ENCODE measurements at places on chromosomes 7 and 10.

DNA sequence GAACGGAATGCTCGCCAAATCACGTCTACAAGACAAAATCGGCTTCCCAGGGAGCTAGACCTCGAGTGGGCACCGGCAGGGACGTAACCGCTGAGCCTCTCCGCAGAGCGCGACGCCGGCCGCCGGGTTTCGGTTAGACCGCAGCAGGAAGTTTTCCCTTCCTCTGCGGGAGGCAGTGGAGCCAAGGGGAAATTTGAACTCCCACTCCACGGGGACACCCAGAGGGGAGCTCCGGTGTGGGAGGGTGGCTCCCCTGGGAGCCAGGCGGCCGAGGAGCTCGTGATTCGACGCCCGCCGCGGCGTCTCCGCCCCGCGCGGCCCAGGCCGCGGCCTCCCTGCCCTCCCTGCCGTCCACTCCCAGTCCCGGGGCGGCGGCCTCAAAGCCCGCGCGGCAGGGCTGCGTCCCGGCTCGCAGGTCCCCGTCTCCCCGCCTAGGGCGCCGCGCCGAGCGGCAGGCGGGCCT lies 426 bp downstream of the SYPL1 start:
- peak; percentile 74 for DNase-seq

GRCh38 chr7:18496341-18496700 lies 772 bp downstream of the HDAC9 start:
- DNase-seq: no peak

- no peak for DNase-seq
These were observed 19.4 kb downstream of the SPOCK2 start for GRCh38 chr10:72068901-72069446.

DNA sequence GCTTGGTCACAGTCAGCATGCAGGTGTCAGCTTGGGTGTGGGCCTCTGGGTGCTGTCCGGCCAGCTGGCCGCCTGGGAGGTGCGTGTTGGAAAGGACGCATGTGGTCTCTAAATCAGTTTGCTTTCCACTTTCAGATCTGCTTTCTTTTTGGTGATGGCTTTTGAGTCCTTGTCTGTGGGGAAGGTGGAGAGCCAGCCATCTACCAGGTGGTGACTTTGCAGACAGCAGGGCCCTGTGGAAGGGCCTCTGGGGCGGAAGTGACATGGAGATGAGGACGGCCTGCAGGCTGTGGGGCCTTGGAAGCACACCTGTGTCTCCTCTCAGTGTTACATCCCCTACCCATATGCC lies 59.4 kb downstream of the WDR37 start:
- no peak for DNase-seq

GRCh38 chr10:23363793-23364135 lies 19.2 kb upstream of the C10orf67 start:
- DNase-seq: no peak

DNA sequence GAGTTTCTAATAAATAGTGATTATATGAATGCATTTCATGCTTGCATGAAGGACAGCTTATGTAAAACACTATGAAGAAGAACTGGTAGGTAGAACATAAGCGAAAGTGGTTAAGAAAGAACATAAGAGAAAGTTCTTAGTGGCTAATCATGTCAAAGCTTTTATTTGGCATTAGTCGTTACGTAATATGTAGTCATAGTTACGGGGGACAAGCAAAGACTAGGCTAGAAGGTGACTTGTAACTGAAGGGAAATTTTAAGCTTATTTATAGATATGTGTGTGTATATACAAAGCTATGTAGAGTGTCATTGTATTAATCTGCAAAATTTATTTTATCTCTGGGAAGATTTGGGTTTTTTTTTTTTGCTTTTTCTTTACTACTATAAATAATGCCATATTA lies 36.9 kb downstream of the CAPZA2 start:
- DNase-seq: peak; percentile 20

DNA sequence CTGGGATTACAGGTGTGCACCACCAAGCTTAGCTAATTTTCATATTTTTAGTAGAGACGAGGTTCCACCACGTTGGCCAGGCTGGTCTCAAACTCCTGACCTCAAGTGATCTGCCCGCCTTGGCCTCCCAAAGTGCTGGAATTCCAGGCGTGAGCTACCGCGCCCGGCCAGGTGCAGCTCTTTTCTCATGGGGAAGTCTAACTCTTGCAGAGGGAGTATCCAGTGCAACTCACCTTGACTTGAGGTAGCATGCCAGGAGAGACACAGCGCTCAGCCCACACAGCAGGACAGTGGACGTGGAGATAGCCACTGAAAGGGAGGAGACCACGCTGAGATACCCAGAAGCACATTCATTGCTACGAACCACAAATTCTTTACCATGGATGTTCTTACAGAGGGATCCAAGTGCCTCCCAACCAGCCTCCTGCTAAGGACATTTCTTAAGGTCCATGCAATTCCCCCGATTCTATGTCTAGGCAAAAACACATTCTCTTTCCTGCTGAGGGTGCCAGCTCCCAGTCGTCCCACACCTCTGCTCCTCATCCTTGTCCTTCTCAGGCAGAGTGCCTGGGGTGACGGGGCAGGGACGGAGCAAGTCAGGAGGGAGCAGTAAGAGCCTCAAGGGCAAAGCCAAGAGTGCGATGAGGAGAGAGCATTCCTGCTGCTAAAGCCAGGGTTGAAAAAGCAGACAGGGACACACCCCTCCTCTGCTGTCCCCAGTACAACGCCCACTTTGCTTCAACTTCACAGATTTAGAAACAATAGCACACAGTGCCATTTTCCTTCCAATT lies 21.0 kb downstream of the IL15RA start:
- no peak for DNase-seq

GRCh38 chr7:117068511-117069145 lies 115.3 kb downstream of the ST7 start:
- DNase-seq: no peak

DNA sequence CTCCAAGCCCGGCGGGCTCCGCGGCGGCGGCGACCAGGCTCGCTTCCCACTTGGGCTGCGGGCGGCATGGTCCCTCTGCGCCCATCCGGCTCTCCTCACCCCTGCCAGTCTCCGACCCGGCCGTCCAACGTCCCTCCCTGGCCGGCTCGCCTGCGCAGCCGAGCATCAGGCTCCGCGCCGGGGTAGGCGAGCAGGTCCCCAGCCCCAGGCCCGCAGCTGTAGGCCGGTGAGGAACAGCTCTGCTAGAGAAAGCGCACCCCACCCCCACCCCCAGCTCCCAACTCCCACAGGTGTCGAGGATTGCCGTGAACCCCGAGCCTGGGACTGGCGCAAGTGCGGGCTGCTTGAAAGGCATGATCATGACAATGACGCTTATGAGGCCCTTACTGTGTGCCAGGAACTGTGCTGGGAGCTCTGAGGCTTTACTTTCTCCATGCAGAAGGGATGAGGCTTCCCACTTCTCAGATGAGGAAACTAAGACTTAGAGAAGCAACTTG lies 20.8 kb upstream of the PAX2 start:
- no peak for DNase-seq

- DNase-seq: no peak
These were observed 40.3 kb downstream of the PTPRE start for GRCh38 chr10:127947211-127947610.

DNA sequence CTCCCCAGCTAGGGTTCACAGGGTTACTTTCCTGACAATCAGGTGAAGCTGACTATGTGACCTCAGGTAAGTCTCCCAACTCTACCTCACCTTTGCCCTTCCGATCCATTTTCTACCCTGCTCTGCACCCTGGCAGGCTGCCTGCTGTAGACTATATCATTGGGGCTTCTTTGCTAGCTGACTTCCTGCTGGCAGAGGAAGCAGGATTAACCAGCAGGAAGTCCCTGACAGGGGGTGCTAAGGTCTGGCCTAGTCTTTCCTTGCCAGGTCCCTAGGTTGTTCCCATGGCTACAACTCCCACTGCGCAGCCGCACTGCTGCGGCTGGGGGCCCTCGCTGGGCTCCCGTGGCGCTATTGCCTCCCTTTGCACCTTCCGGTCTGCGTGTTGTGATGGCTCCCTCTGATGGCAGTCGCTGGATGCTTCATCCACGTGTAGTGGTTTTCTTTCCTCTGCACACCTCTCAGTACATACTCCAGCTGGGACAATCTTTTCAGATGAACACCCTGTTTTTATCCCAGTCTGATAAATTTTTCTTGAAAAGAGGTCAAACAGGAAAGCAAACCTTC lies 365.9 kb downstream of the REEP3 start:
- DNase-seq: no peak

DNA sequence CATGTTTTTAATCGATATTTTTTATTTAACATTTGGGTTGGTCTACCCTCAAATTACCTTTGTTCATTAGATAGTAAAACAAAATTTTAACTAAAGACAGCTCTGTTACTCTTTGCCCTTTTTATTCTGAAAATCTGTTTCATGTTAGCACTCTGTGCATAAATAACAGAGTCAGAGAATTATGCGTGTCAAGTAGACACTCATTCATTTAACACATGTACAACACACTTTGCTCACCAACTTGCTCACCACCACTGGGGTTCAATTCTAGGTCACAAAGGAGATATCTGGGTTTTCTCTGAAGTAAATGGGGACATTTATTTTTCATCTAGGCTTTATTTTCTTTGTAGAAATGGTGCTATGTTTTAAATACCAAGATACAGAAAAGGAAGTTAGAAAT lies 457.4 kb upstream of the SEMA3D start:
- no peak for DNase-seq

DNA sequence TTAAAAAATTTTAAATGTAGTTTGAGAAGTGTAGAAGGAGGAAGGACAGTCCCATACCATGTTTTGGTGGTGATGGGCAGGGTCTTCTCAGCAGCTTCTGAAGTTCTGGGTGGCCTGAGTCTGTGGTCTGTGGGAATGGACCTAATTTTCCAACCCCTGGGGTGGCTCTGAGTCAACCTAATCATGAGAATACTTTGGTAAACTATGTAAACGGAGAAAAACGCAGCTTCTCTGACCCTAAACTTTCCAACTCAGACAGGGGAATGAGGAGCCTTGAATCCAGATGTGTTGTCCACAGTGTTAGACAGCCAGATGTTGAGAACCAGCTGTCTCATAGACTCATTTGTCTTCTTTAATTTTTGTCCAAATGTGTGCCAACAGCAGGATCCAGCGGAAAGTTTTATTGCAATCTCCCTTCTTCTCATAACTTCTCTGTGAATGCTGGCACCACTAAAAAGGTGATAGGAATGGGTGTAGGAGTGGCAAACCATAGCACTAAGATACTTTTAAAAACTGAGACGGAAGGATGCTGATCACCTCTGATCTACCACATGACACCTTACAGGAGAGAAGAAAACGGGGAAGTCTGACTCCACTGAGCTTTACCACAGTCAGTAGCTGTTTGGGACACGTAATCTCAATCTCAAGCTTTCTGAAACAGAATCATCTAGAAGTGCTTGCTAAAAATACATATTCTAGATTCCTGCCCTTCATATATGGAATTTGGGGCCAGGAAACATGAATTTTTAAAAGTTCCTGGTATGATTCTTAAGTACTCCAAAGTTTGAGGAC lies 90.5 kb upstream of the PHYHIPL start:
- DNase-seq: no peak

DNA sequence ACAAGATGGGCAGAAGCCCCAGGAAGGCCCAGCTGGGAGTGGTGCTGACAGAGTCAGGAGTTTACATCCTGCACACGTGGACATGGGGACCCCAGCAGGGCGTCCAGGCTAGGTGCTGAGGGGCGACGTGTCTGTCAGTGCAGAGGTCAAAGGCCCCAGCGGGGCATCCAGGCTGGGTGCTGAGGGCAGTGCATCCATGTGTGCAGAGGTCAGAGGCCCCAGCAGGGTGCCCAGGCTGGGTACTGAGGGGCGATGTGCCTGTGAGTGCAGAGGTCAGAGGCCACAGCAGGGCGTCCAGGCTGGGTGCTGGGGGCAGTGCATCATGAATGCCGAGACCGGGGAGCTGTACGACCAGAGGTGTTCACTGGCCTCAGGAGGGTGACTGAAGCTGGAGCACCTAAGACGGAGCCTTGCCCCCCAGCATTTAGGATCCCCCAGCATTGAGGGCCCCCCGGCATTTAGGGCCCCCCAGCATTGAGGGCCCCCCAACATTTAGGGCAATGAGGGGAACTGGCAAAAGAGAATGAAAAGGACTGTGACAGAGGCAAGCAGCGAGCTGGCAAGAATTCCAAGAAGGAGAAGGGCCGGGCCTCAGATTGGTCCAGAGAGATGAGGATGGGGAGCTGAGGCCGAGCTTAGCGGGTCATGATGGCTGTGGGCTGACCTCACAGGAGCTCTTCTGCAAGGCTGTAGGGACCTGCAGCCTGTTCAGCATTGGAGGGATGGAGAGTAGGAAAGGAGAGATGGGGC lies 474.9 kb downstream of the PTPRN2 start:
- no peak for DNase-seq

DNA sequence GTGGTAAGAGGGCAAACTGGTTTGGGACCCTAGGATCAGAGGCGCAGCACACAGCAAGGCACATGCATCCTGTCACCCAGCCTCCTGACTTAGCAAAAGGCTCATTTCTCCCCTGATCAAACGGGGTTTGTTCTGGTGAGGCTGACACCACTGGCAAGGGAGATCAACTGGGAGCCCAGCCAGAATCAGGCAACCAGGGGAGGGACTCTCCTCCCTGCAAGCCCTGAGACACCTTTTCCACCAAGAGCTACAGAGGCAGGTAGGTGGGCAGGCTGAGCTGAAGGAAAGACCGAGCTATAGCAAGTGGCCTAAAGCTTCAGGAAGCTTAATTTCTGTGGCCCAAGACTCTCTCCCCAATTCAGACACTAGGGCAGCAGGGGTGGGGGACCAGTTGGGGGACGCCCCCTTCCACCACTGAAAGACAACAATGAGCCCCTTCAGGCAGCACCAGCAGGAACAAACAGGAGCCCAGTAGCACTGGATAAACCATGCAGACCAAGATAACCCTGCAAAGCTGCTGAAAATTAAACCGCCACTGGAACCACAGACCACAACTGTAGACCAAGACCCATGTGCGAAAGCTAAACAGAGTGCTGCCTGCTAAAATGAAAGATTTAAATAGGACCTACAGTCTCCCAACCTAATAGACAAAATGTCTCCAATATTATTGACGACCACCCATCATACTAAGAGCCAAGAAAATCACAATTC lies 27.1 kb upstream of the SAR1A start:
- no peak for DNase-seq

GRCh38 chr10:78250313-78251015 lies 216.8 kb downstream of the RPS24 start:
- DNase-seq: no peak

- DNase-seq: no peak
These were observed 51.0 kb upstream of the NOBOX start for GRCh38 chr7:144454256-144455039.

DNA sequence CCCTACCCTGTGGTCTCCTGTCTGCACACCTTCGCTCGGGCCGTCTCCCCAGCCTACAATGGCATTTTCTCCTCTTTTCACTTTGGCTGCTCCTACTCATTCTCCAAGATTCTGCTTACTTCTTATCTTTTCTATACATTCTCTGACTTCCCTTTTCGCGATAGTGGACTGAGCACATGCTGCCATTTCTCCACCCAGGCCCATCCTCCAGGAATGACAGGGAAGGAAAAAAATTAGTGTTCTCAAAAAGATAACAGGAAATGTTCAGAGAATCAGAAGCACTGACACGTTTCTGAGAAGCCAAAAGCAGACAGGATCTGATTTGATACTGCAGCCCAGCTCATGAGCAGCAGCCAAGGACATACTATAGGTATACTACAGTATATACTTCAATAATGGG lies 6.4 kb upstream of the ANXA11 start:
- no peak for DNase-seq
